Fibroblast of skin of back (primary cell): ENCODE measurements at places on chromosomes 4 and X.

DNA sequence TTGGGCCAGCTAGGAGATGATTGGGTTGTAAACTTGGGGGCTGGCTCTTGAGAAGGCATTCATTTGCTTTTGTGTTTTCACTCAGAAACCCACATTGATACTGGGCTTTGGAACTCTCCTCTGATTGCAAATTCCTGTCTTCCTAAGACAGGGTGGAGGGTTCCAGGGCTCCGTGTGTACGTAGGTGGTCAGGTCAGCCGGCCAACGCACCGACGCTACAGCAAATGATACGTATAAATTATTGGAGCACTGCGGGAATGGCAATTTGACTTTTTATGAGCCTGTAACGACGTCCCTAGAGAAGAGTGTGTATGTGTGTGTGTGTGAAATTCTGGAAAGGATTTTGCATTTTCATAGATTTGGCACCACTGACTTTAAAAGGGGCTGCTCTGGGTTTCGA is 236.9 kb downstream of the SHOX start:
- no peak for DNase-seq

GRCh38 chr4:182306792-182307507 is 63.7 kb downstream of the TENM3 start:
- DNase-seq = no peak

DNA sequence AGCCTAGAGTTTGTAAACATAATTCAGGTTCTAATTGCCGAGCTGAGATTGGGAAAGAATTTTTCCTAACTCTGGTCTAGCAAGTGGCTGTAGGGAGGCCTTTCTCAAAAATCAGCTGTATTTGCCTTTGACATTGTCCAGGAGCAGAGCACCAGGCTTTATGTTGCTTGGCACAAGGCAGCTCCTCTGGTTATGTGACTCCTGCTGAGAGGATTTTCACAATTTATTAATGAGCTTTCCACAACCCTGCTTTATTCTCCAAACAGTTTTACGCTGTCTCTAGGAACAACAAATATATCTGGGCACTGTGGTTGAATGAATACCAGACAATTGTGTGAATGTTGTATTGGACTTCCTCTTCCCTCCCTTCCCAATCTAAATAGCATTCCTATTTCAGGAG is 14.9 kb downstream of the LSM6 start:
- DNase-seq = no peak

GRCh38 chrX:46580613-46581012 is 7.0 kb downstream of the CHST7 start:
- DNase-seq = no peak

DNA sequence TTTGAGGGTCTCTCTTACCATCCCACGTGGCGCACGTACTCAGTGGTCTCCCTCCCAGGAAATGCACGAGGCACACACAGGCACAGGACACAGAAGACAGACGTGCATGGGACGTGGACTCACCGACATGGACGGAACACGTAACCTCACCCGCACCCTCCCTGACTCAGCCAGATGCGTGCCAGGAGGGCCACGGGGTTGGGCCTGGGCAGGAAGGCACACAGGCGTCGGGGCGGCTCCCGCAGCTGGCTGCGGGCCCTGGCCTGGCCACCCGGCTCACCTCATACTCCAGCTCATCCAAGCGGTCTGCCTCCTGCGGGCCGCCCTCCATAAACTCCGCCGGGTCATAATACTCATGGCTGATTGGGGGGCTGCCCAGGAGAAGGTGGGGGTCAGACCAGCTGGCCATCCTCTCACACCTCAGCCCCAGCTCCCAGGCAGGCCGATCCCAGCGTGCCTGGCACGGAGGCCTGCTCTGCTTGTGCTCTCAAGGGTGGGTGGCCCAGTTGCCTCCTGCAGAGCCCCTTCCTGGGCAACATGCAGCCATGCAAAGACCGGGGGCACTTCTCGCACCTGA is 12.6 kb downstream of the SSR4 start:
- no peak for DNase-seq

DNA sequence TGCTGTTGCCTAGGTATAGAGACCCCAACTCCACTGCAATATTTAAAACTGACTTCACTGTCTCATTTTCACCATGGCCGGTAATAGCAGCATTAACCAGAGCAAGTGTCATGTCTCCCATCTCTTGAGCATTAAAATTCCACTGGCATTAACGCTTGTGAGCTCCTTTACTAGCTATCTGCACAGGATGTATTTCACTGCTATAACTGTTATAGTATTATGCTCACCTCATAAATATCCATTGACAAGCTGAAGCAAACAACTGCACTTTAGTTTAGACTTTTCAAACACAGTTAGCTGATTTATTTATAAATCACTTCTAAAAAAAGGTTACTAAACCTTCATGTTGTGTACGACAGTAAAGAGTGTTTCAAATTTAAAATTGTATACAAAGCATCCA is 157.8 kb downstream of the ANTXR2 start:
- DNase-seq = no peak

GRCh38 chrX:10739426-10739825 is 119.0 kb upstream of the MID1 start:
- peak; percentile 37 for DNase-seq

DNA sequence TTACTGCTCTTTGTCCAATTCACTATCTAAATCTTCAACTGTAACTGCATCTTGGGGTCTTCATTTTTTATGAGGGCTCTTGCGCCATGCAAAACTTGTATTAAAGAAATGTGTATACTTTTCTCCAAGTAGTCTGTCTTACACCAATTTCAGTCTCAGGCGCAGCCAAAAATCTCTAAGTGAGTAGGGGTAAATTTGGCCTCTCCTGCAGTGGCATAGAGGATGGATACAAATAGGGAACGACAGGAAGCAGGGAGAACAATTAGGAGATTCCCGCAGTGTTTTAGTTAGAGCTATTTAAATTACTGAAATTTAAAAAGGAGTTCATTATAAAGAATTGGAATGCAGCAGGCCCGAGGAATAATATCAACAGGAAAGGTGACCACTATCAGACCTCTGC is 30.2 kb downstream of the DMP1 start:
- no peak for DNase-seq

GRCh38 chr4:7512428-7512827 is 77.7 kb upstream of the PSAPL1 start:
- DNase-seq = no peak

DNA sequence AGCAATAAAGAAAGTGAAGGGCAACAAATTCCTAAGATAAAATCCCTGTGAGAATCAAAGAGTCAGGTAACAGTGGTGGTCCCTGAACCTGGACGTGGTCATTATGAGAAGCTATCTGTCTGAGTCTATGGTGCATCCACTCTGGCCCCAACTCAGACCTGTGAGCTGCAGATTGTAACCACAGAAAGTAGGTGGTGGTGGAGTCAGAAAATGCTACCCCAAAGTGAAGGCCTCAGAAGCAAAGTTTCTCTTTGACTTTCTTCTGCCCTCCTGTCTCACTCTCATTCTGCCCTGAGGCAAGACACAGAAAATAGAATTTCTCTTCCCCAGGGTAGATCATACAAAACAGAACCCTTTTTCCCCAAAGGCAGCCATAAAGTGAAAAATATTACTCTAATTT is 84.1 kb upstream of the NEIL3 start:
- DNase-seq = no peak

- no peak for DNase-seq
These were observed 174.6 kb downstream of the ANKRD50 start for GRCh38 chr4:124537971-124538370.

- DNase-seq = no peak
These were observed 159.3 kb downstream of the PTCHD1 start for GRCh38 chrX:23493941-23494374.
